H9 (cell line): ENCODE measurements at places on chromosomes 4 and X. TPM values are rescaled to one million over a fixed set of nuclear protein-coding genes. Genes with fewer than 3 reads are reported as not detected.
A peak's percentile ranks its signal among the peaks of the same experiment; 100 is the strongest.

Gene HSFX2
- not detected in 2 replicates for total RNA-seq

DNA sequence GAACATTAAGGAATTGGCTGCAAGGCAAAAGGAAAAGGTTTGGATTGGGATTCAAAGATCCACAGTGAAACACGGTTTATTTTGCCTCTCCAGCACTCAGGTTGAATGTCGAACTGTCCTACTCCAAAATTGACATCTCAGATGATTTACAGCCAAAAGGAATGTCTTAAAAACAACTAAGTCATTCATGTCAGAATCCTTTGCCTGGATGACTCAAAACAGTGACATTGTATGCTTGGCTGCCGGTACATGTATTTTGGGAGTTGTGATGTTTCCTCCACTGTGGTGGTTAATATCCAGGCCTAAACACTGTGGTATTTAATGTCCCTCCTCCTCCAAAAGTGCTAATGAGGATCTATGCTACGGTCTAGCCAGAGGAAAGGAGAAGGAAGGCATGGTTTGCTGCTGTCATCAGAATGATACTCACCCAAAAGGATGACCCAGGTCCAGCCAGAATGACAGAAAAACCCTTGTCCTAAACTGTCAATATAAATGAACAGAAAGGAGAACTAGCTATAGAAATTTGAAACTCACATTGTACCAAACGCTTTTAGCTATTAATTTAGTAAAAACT lies 20.9 kb downstream of the PGM2 start:
- no peak for DNase-seq

Gene CFP
- total RNA-seq = 2.3 and 2.8 TPM in 2 replicates

DNA sequence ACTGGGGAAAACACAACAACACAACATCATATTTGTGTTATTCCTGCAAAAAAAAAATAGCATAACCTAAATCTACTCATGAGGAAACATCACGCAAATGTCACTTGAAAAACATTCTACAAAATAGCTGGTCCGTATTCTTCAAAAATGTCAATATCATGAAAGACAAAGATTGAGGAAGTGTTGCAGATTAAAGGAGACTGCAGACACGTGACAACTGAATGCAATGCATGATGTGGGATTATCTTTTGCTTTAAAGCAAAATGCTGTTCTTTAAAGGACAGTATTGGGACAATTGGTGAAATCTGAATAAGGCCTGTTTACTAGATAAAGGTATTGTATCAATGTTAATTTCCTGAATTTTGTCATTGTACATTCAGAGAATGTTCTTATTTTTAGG lies 157.7 kb downstream of the SMIM20 start:
- DNase-seq = no peak

DNA sequence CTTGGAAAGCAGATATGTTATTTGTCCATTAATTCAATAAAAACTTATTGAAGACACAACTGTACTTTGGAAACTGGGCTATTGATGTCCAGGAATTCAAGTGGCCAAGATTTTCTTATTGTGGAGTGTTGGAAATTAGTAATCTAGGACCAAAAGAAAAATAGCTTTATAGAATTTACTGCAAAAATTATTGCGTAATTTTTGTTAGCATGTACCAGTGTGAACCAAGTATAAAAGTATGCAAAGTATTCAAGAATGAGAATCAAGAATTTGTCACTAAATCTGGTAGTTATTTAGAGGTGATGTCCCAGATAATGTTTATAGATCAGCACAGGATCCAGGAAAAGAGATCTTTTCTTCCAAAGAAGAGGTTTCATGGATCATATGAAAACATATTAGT lies 468.9 kb upstream of the CTSO start:
- DNase-seq = no peak

DNA sequence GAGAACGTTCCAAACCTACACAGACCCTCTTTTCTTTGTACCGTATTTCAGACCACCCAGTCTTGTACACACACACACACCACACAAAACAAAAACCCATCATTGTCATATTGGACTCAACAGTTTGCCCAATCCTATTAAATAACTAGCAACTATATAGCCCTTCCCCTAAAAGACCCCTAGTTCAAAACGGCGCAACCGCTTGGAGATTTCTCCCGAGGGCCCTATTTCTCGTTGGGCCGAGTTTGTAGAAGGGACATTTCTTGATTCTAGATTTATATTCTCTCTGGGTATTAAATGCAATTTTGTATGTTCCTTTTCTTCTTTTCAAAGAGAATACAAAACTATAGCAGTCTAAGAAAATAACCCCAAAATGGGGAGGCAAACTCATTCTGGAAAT lies 547 bp upstream of the PDGFRA start:
- DNase-seq = no peak

Gene ARR3
- not detected in 2 replicates for total RNA-seq

DNA sequence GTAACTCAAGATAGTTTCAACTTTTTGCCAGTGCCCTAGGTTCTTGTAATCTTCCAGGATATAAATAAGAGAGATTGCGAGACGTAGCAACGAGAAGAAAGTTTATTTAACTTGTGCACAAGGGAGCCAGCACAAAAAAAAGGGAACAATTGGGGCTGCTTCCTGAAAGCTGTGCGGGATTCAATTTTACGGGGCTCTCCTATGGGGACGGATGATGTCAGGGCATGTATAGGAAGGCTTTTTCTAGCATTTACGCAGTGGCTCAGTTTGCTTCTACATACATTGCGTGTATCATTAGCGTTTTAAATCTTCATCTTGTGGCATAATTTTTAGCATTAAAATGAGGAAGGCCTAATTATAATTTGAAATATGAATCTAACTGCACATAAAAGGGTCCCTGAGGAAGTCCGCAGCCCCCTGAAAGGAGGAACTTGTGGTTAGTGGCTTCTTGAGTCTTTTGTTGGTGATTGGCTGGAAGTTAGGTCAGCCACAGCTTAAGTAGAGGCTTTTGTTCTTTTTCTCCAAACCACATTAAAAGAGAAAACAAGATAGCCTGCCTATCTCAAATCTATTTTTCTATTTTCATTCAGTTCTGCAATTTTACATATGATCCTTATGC lies 668.2 kb upstream of the NDST4 start:
- no peak for DNase-seq

GRCh38 chr4:122827879-122828601 lies 1.4 kb downstream of the FGF2 start:
- DNase-seq = peak; percentile 86

Gene C4orf50
- total RNA-seq = 0.17 and 0.18 TPM in 2 replicates

DNA sequence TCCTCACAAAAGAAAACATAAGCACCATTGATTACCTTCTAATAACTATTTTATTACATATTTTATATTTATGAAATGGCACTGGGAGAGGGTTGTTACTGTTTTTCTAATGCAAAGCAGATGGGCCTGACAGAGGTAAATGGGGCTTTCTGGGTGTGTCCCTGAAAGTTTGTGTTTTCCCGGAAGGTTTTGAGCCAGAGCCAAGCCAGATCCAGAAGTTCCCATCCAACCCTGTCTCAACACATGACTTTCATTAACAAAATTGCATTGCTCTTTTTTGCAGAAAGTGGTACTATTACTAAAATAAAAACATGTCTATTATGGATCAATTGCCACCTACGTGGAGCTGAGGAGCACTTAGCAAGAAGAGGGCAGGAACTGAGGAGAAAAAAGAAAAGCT lies 181.3 kb downstream of the RAB28 start:
- no peak for DNase-seq

DNA sequence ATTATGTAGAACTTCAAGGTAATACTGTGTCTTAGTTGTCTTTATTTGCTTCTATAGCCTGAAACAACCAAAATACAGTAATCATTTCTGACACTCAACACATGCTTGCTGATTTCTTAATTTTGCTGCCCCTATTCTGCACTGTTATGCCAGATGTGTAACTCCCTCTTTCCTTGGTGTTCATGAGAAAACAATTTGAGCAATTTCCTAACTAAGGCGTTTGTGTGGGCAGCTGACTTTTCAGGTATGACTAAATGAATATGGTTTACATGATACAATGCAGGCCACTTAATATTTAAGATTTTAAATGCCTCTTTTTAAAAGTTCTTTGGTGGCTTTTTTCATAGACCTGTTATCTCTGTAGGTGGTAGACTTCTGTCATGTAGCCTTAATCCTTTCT lies 46.1 kb upstream of the CENPE start:
- no peak for DNase-seq

Gene HAND2
- total RNA-seq = not detected in 2 replicates

- DNase-seq = no peak
Observed at GRCh38 chr4:94480362-94480951, 28.7 kb downstream of the PDLIM5 start.

GRCh38 chrX:24860140-24860539 lies 155.6 kb downstream of the ARX start:
- no peak for DNase-seq

DNA sequence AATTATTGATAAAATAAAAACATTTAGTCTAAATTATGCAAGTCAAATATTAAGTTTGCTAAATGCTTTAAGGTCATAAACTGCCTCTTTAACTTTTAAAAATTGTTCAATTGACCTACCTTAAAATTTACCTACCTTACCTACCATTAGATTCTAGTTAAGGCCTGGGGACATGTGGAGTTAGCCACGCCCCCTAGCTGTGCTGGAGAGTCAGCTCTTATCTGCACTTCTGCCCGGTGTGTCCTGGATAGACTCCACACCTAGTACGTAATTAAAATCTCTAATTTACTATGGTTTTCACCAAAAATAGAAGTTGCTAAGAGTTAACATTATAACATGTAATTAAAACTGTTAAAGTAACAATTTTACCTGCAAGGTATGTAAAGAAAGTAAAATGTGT lies 22.7 kb downstream of the TENM3 start:
- no peak for DNase-seq

- DNase-seq = no peak
Observed at GRCh38 chrX:69900491-69900890, 149.2 kb downstream of the AWAT2 start.

DNA sequence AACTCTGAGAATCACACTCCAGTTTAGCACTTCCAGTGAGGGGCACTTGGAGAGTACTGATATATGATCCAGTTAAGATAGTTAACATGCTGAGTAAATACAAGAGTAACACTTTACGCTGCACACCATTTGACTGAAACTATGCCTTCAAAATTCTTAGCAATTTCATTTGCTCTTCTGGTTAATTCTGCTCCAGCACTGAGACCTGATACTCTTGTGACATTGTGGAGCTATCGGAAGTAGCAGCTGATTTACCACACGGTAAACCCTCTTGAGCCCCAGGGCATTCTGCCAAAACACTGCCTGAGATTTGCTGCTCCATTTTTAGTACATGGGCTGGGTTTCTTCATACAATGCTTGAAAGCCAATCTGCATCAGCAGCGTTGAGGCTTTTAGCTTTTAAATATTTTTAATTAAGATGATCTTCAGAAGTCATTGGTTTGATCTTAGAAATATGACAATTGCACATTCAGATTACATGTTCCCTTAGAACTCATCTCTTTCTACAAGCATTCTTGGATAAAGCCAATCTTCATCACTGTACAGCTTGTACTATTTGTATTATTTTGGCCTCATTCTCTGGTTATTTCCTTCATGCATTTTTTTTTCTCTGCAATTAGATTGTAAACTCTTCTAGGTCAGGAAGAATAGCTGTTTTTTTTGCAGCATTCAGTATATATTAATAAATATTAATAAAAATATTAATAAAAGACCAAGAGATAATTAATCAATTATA lies 67.8 kb upstream of the ETNPPL start:
- no peak for DNase-seq

DNA sequence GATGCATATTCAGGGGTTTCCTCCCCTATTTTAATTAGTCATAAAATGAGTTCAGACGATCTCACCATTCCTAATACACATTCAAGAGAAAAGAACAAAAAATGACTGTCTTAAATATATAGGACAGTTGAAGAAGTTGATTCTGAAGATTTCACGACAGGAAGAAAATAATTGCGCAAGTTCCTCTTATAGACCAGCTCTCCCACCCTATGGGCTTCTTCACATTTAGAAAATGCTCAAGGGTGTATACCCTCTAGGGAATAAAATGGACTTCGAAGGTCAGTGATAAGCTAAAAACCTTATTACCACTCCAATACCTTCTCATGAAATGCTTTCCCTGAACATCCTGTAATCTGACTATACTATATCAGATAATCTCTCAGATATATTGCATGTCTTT lies 149.2 kb upstream of the TEX13C start:
- DNase-seq = no peak

GRCh38 chr4:1895971-1896657 lies 24.9 kb downstream of the NSD2 start:
- DNase-seq = no peak

DNA sequence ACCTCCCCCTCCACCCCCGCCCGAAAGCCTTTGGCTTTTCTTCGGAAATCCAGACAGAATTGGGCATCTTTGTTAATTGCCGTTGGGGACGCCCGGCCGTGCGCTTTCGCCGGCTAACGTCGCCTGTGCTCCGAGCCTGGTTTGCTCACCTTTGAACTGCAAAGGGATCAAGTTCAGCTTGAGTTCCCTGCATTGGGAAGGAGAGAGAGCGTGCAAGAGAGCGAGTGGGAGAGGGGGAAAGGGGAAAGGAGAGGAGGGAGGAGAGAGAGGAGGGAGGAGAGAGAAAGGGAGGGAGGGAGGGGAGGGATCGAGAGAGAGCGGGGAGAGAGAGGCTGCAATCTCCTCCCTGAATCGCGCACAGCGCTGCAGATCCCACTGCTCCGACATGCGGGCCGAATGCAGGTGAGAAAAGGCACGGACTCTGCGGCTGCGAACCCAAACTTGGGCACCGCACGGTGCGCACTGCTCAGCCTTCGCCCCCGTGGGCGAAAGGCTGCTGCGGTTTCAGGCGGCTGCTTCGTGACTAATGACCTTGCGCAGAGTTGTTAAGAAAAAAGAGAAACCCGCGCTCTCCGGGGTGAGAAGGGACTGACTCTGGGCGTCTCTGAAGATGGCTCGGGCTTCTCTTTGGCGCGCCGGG lies at the start of gene PCDH7:
PCDH7 (plus strand) TSS at position 349 of the 640 bp plus-strand sequence. CDS start 1,054 bp downstream, outside the sequence.
- peak; percentile 71 for DNase-seq

DNA sequence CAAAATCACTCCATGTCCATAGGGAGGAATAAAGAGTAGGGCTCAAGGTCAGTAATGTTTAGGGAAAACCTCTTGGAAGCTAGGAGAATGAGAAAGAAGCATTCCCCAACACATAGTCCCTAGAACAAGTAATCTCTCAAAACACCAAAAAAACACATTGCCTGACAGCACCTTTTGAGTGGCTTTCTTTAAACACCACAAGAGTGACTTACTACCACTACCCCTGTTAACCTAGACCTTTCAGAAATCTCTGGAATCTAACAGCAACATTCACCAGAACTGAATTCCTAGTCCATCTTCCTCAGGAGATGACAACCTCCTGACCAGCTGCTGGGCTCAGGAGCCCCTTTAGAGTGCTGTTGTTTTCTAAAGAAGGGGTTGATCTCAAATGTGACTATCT lies 142.2 kb downstream of the SOWAHB start:
- DNase-seq = no peak

Gene BCOR
- 126 and 134 TPM in 2 replicates for total RNA-seq

- no peak for DNase-seq
Observed at GRCh38 chrX:153670748-153671588, 2.6 kb downstream of the PNCK start.

- DNase-seq = no peak
Observed at GRCh38 chr4:156665780-156666366, 305.7 kb downstream of the PDGFC start.

DNA sequence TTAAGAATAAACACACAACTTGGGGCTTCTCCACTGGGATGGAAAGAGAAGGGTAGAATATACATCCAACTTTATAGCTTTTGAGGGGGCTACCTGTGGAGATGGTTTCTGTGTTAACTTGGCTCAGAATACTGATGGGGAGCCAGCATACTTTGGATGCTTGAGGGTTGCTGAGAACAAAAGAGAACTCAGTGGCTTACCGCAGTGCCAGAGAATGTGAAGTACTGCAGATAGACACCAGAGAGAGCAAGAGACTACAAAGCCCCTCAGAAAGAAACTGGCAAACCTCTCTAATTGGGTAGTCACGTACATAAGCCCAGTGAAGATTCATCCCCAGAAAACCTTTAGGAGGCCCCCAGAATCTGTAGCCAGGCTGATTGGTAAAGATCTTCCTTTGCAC lies 214.4 kb downstream of the DCHS2 start:
- DNase-seq = peak; percentile 81
